ENCODE measurements at places on chromosomes 7 and 10.

DNA sequence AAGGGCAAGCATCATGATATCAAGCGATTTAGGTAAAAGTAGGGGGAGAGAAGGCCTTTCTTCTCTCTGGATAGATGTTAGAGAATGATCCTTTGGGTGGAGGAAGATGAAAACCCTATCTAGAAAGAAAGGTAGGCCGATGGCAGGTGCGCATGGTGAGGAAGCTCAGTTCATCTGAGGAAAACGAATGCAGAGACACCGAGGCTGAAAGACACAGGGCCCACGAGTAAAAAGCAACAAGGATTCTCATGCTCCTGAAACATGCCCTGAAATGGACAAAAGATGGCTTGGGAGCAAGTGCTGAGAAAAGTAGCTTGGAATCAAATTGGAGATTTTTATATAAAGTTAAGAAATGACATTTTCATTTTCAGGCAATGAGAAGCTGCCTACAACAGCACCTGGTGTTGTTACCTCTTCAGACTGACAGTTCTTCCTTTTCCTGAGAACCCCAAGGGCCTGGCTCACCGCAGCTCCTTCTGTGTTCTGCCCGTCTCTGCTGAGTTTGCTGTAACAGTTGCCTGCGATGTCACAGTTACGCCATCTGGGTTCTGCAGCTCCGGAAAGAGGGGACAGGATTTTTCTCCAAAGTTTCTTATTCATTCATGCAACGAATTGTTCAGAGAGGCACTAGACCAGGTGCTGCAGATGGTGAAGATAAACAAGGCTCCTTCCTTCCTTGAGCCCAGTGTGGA is 402.0 kb upstream of the KLF6 start:
- DNase-seq = no peak

DNA sequence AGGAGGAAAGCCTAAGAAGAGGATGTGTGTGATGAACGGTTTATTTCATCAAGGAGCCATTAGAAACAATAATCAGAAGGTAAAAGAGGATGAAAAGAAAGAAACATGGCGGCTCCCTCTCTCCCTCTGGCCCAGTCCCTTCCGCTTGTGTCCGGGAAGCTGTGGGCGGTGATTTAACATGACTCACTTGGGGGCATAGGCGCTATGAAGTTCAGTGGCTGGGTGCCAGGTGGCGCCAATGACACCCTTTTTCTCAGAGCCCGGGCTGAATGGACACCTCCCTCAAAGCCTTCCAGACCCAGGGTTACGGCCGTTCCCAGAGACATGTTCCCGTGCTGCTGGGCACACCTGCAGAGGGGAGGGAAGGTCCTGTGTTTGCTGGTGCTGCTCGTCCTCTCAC is 244.0 kb downstream of the SKAP2 start:
- DNase-seq = no peak

DNA sequence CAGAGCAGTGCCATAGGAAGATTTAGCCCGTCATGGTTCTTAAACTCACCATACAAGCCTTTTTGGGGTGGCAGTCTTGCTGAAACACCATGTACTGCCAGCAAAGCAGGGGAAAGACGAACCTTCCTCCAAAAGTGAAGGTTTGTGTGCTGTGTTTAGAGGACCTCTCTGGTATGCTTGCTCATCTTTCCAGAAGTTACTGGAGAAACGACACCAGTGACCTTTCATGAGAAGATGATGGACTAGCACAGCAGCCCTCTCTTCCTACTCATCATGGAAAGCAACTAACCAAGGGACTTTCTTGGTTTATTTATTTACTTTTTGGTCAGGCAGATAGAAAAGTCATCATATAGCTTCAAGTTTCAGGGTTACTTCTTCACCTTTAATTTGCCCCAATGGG is 247.4 kb downstream of the PTEN start:
- DNase-seq = no peak

DNA sequence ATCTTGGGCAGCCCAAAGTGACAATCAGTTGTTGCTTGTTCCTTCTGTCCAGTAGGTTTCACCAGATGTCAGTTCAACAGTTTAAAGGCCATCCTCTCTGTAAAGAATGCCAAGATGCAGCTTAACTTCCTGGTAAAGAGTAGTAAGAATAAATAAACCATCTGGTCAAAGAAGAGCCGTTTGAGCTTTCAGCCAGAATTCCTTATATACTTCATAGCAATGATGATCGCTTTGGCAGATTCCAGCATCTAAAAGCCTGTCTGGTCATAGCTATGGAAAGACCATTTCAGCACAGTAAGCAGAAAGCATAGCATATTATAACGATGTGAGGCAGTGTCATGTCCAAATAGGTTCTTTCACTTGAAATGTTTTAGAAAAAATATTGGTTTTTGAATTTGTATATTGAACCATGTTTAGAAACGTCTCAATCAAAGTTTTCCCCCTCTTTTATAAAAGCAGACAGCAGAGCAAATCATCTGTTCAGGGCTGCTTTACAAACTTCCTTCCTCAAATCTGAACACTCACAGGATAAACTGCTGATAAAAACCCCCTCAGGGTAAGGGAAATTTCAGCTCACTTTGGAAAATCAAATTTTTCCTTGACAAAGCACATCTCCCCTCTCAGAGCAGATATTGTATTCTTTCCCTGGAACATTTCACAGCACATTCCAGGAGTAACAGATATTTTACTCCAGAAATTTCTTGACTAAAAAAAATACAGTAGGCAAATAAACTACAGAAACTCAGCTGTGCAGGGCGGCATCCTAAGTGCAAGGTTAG is 184.1 kb downstream of the NOC3L start:
- no peak for DNase-seq

GRCh38 chr7:94055963-94056362 is 51.8 kb upstream of the BET1 start:
- no peak for DNase-seq

DNA sequence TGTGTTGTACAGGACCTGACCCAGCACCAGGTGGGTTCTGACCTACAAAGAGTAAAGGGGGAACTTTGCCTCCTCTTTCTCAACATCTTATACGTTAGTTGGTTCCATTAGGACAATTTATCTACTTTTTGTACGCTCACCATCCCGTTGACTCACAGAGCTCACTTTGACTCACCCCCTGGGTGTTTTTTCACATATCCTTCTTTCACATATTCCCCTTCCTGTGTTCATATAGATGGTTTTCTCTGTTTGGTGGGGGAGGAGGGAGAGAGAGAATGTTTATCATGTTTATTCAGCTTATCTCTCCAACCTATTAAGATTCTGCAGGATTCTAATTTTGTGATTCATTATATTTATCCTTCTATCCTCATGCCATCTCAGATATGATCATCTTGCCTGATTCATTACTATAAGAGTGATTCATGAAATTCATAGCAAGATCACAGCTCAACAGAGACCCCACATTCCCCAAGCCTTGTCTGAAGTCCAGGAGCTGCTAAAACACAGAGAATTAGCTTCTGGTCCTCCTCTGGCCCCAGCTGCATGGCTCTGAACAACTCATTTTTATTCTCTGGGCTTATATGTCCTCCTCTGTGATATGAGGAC is 37.2 kb downstream of the PRSS2 start:
- no peak for DNase-seq

GRCh38 chr10:128161031-128161430 is 34.8 kb upstream of the MKI67 start:
- no peak for DNase-seq

GRCh38 chr10:45491061-45491460 is 117.0 kb downstream of the ALOX5 start:
- no peak for DNase-seq

DNA sequence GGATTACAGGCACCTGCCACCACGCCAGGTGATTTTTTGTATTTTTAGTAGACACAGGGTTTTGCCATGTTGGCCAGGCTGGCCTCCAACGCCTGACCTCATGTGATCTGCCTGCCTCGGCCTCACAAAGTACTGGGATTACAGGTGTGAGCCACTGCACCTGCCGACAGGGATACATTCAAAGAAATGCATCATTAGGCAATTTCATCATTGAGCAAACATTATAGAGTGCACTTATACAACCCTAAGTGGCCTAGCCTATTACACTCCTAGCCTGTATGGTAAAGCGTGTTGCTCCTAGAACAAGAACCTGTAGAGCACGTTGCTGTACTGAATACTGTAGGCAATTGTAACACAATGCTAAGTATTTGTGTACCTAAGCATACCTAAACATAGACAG is 350.3 kb downstream of the GALNT17 start:
- DNase-seq = no peak

DNA sequence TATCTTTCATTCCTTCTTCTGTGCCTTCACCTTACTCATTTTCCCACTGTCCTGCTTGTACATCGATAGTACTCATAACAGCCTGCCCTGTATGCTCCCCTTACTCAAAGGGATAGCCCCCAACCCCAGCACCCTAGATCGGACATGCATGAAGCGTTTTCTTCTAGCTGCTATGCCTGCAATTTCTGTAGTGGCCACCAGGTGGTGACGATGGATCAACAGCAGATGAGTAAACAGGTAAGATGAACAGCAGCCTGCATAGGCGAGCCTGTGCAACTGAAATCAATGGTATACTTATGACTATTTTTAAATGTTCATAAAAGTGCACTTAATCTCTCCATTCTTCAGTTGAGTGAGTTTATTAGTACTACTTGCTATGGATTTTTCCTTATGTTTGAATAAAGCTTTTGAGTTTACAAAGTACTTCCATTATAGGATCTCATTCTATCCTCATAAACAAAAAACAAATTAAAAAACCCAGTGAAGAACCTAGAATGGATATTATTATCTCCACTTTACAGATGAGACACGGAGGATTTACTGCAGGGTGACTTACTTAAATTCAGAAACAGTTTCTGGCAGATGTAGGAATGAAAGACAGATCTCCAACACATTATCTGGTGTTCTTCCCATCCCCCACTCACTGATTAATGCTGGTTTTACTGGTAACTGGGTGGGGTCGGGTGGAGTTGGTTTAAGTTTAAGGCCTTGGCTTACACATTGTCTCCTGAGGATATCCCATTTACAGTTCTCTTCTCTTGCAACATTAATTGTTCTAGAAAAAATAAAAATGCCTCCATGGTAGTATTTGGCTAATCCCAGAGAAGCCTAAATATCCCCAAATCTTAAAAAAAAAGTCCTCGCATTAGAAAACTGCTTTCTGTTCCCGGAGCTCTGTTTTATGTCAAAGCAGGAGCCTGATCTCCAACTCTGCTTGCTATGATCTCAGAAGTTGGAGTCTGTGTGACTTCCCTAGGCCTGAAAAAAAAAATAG is 222.1 kb downstream of the GLI3 start:
- DNase-seq = no peak

- DNase-seq = no peak
Observed at GRCh38 chr10:43825421-43825820, 176.7 kb upstream of the ZNF32 start.

DNA sequence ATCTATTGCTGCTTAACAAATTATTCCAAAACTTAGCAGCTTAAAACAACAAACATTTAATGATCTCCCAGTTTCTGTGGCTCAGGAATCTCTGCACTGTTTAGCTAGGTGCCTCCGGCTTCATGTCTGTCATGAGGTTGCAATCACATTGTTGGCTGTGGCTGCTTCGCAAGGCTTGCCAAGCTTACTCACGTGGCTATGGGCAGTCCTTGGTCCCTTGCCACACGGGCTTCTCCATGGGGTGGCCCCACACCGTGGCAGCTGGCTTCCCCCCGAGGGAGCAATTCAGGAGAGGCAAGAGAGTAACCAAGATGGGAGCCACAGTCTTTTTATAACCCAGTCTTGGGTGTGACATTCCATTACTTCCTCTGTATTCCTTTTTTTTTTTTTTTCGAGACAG is 67.4 kb downstream of the NEURL1 start:
- no peak for DNase-seq

- no peak for DNase-seq
Observed at GRCh38 chr7:129188372-129188891, at the start of gene SMO. SMO (plus strand) TSS chr7:129188633; CDS start chr7:129189152, 519 bp downstream.

DNA sequence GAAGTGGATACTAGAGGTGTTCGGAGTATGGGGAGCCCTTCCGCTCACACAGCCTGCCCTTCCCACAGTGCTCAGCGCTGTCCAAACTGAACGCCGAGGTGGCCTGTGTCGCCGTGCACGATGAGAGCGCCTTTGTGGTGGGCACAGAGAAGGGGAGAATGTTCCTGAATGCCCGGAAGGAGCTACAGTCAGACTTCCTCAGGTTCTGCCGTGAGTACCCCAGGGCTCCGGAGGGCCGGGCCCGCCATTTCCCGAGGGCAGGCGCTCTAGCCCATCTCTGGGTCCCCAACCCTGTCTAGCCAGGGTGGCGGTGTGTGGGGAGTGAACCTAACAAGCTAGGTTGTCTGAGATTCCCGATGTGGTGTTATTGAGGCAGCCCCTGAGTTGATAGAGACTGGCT is 59.1 kb downstream of the GTF2IRD1 start:
- no peak for DNase-seq

DNA sequence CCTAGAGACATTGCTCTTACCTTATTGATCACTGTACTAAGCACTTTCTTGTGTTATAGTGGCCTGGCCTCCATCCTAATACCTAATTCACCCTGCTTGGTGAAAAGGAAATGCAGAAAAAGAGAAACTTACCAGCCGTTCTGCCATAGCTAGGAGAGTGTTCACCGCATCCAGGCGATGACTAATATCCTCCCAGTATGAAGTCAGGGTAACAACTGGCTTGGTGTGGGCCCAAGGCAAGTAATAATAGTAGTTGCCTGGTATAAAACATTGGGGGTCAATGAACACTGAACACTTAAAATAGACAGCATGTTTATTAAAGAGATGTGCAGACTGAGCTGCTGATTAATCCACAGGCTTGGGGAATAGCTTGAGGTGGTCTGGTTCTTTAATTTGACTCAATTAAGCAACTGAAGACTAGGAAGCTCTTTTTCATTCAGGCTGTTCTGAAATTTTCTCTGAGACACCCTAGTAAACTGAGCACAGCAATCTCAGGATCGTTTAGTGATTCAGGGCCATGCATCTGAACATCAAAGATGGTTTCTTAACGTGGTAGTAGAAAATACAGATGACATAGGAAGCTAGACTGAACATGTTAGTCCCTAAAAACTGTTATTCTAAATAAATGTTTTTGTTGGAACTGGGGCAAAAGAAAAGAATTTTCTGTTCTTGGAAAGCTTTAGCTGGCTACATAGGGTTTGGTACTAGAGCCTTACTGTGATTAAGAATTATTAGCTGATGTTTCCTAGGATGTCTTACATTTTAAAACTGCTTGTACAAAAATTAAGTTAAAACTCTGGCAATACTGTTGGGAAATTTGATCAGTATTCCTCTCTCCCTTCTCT is 102.2 kb downstream of the MYOF start:
- no peak for DNase-seq

DNA sequence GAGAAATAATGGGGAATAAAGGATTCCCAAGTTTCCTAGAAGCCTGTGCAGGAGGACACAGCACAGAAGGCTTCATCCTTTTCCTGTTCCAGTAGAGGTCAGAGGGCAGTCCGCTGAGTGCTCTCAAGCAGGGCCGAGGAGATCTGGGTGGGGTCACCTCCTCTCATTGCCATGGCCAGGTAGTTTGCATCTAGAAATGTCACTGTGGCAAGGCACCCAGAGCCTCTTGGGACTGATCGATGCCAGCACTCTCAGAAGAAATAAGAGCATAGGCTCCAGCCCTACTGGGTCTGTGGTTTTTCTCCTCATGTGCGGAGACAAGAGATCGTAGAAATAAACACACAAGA is 7.9 kb downstream of the NUB1 start:
- DNase-seq = no peak

GRCh38 chr10:116712519-116712918 is 29.8 kb downstream of the HSPA12A start:
- DNase-seq = no peak

- DNase-seq = no peak
Observed at GRCh38 chr7:46855851-46856250, 726.1 kb downstream of the TNS3 start.
